ENCODE measurements at places on chromosomes 12 and 14.

DNA sequence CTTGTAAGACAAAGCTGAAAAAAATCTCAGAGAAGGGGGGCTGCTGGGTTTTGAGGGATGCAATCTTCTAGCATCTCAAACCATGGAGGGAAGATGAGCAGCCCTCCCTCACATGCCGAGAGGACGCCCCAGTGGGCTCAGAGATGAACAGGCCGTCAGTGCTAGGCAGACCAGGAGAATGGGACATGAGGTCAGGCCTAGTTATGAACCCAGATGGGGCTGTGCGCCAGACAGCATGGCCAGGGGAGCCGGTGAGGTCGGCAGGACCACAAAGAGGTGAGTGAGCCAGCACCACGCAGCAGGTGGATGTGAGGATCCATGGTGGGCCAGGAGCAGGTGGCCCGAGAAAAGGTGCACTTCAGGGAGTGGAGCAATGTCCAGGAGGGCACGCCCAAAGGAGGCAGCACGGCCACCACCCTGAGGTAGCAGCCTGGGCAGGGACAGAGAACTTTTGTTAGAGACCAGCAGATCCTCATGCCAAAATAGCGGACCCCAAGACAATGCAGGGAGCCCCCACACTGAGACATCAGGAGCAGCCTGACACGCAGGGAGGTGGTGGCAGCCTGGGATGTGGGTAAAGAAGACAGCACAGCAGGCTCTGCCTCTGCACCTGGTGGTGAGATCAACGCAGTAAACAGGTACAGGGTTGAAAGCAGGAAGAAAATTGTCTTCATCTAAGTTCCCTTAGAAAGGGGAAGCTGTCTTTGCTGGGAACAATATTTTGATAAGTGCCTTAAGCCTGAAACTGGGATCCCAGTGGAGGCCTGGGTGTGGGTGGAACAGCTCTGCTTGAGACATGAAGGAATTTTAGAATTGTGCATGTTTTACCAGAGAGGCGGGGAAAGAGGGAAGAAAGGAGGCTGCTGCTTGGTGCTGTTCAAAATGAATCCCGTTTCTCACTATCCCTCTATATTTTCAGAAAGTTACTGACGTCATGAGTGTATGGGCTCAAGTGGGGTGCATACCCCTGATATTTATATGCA is 17.8 kb upstream of the MCRS1 start:
- no peak for DNase-seq

DNA sequence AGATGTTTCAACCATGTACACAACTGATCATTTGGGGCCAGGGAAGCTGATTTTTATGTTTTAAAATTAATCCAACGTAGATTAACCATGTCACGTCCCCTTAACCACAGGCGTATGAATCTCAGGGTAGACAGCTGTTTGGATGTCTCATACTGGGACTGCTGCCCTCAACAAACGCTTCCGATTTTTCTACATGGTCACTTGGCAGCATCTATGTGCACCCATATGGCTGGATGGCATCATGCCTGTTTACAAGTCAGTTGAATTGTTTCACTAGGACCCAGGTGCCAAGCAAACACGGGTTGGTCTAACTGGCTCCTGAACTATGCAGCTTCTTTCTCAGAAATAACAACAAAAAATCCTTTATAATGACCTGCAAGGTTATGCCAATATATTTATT is 393.8 kb downstream of the NPAS3 start:
- DNase-seq = no peak

- DNase-seq = no peak
Observed at GRCh38 chr12:52050116-52050757, 1.0 kb upstream of the NR4A1 start.

DNA sequence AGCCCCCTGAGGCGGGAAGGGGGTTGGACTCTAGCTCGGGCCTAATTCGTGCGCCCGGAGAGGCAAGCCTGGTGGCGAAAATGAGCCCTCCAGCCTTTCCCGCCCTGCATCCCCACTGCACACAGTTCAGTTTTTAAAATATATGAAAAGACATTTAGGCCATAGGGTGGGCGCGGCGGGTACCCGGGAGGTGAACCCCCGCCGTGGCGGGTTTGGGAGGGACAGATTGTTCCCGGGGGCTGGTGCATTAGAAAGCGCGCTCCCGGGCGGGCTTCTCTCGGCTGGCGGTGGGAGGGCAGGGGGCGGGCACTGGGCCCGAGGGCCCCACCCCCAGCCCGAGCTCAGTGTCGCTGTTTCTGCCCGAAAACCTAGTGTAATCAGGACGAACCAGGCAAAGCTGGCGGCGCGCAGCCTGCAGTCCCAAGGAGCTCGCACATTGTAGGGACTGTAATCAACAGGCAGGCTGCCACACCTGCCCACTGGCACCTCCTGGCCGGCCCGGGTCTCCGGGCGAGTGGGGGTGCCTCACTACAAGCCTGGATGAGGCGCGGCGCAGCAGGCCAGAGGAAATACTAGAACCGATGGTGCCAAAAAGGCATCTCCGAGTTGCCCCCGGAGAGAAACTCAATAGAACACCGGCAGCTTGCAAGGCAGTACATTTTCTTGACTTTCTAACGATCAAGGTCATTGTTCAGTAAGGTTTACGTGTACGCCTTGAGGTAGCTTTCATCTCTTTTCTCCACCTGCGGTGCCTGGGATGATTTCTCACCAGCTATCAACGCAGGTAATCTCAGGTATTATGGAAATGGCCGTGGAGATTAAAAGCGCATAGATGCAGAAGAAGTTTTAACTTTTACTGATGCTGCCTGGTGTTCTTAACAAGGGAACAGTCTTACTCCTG is 764 bp upstream of the SPTB start:
- peak; percentile 68 for DNase-seq

GRCh38 chr14:96464136-96464535 is 38.0 kb upstream of the PAPOLA start:
- DNase-seq = no peak

GRCh38 chr12:103572312-103573045 is 14.6 kb upstream of the STAB2 start:
- DNase-seq = no peak

DNA sequence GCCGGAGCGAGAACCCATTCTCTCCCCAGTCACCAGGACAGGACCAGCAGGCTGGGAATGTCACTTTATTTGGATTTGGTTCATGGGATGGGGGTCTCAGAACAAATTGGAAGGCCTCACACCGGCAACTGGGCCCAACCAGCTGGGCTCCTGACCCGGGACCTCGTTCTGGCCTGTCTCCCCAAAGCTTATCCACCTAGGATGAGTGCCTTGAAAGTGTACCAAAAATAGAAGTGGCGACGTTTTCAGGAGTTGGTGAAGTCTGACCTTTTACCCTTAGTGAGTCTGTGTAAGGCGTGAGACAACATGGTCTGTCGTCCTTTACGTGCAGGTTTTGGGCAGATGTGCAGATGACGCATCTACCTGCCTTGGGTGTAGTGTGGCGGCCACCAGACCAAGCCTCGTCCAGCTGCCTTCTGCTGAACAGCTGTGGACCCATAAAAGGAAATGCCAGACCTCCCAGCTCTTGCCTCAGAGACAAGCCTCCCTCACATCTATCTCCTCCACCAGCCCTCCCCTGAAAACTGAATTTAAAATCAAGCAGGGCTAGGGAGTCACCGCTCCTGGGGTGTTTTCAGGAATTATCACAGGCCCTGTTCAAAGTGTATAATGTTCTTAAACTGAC is 36.6 kb upstream of the CLMN start:
- DNase-seq = no peak

- DNase-seq = no peak
Observed at GRCh38 chr12:106893451-106893850, 62.3 kb upstream of the TMEM263 start.

DNA sequence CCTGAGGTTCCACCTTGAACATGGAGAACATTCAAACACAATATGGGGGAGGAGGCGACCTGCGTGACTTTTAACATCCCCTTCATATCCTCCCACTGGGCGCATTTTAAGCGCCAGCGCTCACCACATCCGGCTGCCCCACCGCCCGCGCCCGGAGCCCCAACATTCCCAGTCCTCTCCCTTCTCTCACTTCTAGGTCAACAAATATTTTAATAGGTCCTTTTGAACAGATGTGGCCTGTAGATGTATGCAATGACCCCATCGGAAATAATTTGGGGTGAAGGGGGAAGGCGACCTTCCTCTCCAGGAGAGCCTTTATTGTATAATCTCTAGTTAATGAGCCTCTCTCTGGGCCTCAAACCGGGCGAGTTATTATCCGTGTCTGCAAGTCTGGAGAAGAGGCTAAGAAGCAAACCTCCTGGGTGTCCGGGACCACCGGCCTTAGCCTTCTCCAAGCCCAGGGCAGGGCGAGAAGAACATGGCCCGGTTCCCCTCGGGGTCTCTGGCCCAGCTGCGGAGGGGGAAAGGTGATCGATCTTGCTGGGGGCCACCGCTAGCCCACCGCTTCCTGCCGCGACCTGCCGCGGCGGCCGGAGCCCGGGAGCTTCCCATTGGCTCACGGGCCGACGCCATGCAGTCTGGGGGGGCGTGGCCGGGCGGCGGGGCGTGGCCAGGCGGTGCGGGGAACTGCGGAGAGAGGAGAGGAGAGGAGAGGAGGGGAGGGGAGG is 83.2 kb upstream of the HMGA2 start:
- DNase-seq = peak; percentile 78

DNA sequence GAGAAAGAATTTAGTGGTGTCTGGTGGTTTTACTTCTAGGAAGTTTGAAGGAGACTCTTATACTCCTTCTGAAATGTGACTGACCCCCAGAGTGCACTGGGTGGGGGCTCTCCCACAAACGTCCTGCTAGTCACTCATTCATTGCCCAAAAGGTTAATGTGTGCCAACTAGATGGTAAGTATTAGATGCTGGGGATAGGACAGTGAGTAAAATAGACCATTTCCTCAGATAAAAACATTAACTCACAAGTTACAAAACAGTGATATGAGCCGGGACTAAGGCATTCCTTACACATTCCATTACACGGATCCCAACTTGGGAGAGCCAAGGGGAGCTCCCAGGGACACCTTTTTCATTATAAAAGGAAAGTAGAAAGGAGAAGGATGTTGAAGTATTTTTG is 185.1 kb downstream of the ATXN7L3B start:
- no peak for DNase-seq

- DNase-seq = peak; percentile 63
Observed at GRCh38 chr14:49972823-49973222, 79.9 kb downstream of the ARF6 start.

DNA sequence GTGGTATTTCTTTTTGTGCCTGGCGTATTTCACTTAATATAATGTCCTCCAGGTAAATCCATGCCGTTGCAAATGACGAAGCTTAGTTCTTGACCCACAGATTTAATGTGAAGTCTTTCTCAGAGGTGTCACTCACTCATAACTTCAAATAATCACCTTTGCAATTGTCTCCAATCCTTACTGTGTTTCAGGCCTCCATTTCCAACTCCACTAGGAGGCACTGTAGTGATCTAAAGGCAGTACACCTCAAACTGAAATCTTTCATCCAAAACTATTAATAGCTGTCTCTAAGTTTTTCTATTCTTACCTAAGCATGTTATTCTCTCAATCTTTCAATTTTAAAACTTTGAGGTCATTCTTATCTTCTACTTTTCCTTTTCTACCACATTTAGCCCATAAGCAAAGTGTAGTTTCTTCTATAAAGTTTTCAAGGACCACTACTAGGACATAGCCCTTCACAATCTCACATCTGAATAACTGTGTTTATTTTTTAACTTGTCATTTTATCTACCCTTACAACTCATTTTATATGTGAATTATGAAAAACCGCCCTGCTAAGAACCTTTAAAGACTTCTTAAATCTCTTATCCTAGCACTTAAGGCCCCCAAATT is 25.5 kb upstream of the FBXO34 start:
- no peak for DNase-seq

- DNase-seq = peak; percentile 59
Observed at GRCh38 chr14:61662437-61663311, 32.6 kb upstream of the HIF1A start.

- DNase-seq = no peak
Observed at GRCh38 chr12:40701756-40702155, 9.5 kb downstream of the CNTN1 start.

DNA sequence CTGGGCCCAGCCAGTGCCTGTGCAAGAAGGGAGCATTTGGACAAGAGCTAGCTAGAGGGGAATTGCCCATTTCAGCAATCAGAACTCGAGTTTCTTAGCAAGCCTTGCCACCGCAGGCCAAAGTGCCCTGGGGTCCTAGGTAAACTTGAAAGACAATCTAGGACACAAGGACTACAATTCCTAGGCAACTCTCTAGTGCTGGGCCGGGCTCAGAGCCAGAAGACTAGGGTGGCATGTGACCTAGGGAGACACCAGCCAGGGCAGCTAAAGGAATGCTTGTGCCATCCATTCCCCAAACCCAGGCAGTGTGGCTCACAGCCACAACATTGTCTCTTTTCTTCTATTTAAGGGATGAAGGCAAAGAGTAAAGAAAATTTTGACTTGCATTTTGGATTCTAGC is 205.0 kb downstream of the BMP4 start:
- no peak for DNase-seq

DNA sequence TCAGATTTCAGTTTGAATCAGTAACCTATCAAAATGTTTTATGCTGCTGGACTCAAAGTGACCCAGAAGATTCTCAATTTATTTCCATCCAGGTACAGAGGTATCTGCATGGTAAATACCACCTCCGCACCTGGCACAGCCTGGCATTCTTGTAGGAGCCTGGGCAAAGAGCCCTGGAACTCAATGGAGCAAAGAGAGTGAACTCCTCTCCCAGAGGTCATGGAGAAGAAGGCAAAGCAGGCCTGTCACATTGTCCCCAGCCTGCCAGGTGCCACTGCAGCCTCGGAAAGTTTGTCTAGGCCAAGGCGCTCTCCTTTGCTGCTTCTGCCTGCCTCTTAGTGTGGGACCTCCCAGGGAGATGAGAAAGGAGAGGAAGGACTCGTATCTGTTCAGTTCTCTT is 319.8 kb downstream of the ZFP36L1 start:
- DNase-seq = no peak

DNA sequence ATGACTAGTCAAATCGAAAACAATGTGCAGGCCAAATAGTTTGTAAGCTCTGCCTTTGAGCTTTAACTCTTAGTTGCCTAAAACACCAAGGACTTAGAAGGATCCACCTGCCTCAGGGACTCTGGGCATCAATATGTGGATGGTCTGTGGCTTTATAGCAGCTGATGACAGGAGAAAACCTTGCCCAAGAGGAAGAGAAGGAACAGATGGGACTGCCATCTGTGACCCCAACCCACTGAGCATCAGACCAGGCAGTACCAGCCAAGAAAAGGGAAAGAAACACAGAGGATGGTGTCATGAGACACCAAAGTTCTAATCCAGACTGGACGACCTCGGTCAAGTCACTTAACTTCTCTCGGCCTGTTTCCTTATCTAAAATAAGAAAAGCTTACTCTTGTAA is 12.7 kb downstream of the TGFB3 start:
- no peak for DNase-seq
